ENCODE measurements at places on chromosomes 6 and 20.

DNA sequence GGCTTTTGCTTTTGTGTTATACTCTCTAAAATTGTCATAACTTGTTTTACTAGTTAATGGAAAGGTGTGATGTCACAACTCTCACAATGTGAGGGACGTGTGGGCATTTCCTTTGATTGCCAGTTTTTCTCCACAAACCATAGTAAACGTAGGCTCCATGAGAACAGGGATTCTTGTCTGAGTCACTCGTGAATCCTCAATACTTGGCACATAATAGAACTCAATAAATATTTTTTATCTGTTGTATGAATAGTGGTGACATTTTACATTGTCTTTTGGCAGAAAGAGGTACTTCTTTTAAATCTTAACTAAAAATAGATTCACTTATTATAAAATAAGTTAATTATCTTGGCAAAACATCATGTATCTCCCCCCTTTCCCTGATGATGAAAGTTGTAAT is 69.0 kb upstream of the CNKSR3 start:
- H3K4me3 ChIP-seq: no peak overlapping the region
- DNase-seq: no peak
- no peaks in the 10 kb centered on the region for H3K27me3 ChIP-seq
- H3K4me1 ChIP-seq: no peaks in the 10 kb centered on the region
- no peaks in the 10 kb centered on the region for H3K36me3 ChIP-seq

DNA sequence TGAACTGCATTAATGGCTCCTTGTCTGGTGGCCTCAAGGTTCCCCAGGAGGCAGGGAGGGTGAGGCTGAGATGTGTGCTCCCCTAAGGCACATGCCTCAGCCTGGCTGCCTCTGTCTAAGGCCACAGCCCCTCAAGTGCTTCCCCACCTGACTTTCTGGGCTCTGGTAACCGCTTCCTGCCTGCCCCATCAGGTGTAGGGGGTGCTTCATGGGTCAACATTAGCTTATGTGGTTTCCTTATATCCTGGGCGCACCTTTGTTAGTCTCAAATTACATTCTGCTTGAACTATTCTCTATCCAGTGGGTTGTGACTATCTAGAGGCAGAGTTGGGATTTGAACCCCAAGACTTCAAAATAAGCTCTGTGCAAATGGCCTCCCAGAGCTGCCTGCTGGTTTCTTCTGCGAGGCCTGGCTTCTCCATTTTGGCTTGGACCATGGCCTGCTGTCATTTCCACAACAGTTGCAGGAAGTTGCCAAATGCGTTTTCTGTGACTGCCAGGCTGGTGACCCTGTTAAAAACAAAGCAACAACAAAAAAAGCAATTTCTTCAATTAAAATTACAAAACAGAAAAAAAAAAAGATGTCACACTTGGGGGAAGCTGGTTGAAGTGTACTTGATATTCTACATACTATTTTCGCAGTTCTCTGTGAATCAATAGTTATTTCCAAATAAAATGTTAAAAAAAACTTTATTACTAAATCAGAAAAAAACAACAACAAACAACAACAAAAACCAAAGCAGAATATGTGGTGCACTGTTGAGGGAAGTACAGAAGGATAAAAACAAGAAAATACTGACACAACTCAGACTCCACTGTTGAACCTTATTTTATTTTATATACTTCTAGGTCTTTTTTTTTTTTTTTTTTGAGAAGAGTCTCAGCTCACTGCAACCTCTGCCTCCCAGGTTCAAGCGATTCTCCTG is 20.0 kb upstream of the ZNFX1 start:
- no peak for DNase-seq
- no peak overlapping the region for H3K27ac ChIP-seq
- H3K4me1 ChIP-seq: no peaks in the 10 kb centered on the region
- H3K4me3 ChIP-seq: no peak overlapping the region

GRCh38 chr6:21595285-21596144 is 2.0 kb downstream of the SOX4 start:
- no peak for DNase-seq
- H3K4me3 ChIP-seq: peak overlapping the region; percentile 54
- peaks cover 18% of the 10 kb centered on the region for H3K4me1 ChIP-seq
- H3K27me3 ChIP-seq: peaks cover 10% of the 10 kb centered on the region
- no peaks in the 10 kb centered on the region for H3K36me3 ChIP-seq

- H3K4me1 ChIP-seq: no peaks in the 10 kb centered on the region
- no peak overlapping the region for H3K4me3 ChIP-seq
- no peaks in the 10 kb centered on the region for H3K36me3 ChIP-seq
- H3K27ac ChIP-seq: no peak overlapping the region
- H3K27me3 ChIP-seq: no peaks in the 10 kb centered on the region
Measured at GRCh38 chr6:5338177-5338960, 77.1 kb downstream of the FARS2 start.

DNA sequence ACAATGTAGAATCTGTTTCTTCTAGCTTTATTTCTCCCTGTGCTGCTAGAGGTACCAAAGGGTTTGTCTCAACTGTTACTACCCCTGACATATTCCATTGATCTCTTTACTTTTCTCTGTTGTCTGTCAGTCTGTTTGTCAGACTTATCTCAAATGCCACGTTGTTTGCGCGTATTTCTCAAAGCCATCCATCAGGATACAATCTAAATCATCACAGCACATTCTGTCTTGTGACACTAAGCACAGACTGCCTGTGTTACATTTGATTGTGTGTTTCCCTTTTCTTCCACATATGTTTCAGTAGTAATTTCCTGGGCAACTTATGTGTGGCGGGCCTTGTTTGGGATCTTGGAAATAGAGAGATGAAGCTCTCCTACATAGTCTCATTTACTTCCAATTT is 30.2 kb upstream of the SERINC3 start:
- H3K36me3 ChIP-seq: no peaks in the 10 kb centered on the region
- no peak overlapping the region for H3K27ac ChIP-seq
- H3K4me1 ChIP-seq: no peaks in the 10 kb centered on the region
- no peak overlapping the region for H3K4me3 ChIP-seq
- DNase-seq: no peak
- no peaks in the 10 kb centered on the region for H3K27me3 ChIP-seq

DNA sequence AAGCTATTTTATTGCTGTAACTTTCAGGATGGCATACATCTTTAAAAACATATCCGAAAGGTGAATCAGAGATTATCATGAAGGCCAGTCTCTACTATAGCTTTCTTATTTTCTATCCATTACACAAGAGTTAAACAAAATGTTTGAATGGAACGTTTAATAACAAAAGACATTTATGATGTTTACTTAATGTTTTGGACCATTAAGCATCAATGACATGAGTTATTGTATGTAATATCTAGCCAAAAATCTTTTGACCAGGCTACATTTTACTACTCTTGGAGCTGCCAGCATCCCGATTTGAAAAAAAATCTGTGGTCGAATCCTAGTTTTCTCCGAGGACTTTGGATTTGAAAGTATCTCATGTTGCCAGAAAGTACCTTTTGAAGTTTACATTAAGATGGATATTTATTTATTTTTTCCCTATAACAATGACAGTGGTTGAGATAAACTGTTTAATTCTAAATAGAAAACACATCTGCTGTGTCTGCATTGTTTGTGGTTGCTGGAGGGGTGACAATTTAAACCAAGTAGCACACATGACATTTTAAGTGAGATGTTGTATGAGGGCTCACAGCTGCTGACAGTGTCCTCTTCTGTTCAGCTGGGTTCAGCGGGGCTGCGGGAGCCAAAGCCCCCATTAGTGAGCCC is 293.7 kb upstream of the TCF21 start:
- no peak for DNase-seq
- no peak overlapping the region for H3K4me3 ChIP-seq
- no peaks in the 10 kb centered on the region for H3K4me1 ChIP-seq
- no peak overlapping the region for H3K27ac ChIP-seq

DNA sequence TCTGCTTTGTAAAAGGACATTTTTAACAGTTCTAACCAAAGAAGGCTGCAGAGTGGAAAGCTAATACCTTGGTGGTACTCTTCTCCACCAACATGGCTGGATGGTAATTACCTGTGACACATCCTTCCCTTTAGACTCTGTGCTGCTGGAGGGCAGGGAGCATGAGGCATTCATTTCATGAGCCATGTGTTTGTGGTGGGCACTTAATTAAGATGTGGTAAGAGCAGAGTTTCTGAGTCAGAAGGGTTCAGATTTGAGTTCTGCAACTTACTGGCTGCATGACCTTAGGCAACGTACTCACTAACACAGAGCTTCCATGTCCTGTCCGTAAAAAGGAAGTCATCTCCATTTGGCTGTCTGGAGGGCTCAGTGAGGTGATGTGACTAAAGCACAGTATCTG is 9.1 kb upstream of the ZNF133 start:
- no peak overlapping the region for H3K4me3 ChIP-seq
- H3K4me1 ChIP-seq: no peaks in the 10 kb centered on the region
- H3K27ac ChIP-seq: no peak overlapping the region
- peaks cover 10% of the 10 kb centered on the region for H3K27me3 ChIP-seq

DNA sequence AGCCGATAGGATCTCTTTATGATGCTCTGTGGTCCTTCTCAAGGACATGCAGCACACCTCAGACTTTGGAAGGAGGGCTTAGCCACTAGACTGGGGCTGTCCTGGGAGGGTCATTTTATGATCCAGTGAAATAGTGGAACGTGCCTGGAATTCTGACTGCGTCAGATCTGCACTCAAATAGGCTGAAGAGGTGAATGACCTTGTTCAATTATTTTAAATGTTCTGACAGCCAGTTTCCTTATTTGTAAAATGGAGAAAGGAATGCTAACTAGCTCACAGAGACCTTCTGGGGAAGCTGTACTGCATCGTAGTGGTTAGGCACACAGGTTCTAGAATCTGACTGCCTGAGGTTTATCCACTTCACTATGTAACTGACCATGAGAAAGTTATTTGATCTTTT is 587.5 kb downstream of the MAFB start:
- no peak overlapping the region for H3K27ac ChIP-seq
- no peaks in the 10 kb centered on the region for H3K27me3 ChIP-seq
- no peaks in the 10 kb centered on the region for H3K36me3 ChIP-seq
- no peaks in the 10 kb centered on the region for H3K4me1 ChIP-seq

DNA sequence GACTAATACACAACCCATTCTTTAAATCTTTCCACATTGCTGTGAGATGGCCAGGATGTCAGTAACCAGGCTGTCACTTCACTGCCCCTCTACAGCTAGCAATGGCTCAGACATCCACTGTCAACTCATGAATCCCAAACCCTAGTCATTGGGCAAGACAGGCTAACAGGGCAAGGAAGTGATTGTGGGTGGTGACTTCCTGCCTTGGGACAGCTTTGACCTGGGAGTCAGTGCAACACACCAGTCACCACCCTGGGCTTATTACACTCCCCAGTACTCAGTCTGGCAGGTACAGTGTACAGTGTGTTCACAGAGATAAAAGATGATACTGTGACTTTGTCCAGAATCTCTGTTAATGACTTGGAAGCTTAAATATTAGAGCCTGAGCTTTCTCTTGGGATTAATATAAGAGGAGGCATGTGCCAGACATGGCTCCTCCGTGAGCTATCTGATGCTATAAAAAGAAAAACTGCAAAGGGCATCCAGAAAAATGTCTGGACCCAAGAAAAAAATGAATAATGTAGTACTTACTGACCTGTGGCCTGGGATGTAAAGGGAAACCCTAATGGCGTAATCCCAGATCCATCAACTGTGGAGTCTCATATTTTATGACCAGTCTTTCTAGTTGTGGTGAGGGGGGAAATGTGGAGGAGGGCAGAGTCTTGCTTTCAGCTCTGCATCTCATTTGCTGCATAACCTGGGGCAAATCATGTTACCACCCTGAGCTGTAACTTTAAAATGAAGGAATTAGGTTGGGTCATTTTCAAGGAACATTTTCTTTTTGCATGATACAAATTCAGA is 244.4 kb downstream of the SLC24A3 start:
- H3K27me3 ChIP-seq: no peaks in the 10 kb centered on the region
- H3K4me1 ChIP-seq: no peaks in the 10 kb centered on the region
- no peak overlapping the region for H3K4me3 ChIP-seq
- no peak overlapping the region for H3K27ac ChIP-seq
- no peak for DNase-seq

GRCh38 chr6:112253498-112253840 is 898 bp downstream of the LAMA4 start:
- no peak for DNase-seq
- no peaks in the 10 kb centered on the region for H3K27me3 ChIP-seq
- no peaks in the 10 kb centered on the region for H3K4me1 ChIP-seq
- H3K4me3 ChIP-seq: peak overlapping the region; percentile 43
- H3K27ac ChIP-seq: no peak overlapping the region

DNA sequence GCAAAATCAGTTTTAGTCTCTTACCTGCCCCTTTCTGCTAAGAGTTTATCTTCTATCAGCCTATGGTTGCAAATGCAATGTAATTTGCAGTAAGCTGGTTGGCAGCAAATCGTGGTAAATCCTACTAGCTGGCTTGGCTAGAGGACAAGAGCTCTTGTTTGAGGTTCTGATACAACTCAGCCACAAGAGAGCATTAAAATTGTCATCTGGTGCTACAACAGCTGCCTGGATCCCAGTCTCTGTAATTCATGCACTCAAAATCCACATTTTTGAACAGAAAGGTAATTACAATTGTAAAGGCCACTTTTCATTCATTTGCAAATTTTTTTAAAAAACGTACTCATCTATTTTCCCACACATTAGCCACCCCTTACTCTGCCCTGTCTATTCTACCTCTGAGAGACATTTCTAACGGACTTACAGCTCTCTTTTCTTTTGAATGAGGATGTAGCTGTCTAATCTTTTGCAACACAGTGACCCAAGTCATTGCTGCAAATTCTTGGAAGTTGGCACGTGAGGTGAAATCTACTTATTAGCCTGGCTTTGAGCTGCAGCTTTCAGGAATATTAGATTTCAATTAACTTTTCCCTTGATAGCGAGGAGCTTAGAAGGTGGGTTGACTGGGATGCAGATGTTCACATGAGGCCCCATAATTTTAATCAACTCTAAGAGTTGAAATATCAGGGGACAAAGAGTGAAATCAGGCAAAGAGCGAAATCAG is 54.0 kb upstream of the FAM184A start:
- no peaks in the 10 kb centered on the region for H3K36me3 ChIP-seq
- no peak for DNase-seq
- peaks cover 4% of the 10 kb centered on the region for H3K4me1 ChIP-seq
- no peaks in the 10 kb centered on the region for H3K27me3 ChIP-seq
- no peak overlapping the region for H3K4me3 ChIP-seq
- no peak overlapping the region for H3K27ac ChIP-seq

- peak overlapping the region; percentile 41 for H3K27ac ChIP-seq
- no peak overlapping the region for H3K4me3 ChIP-seq
- H3K36me3 ChIP-seq: peaks cover 29% of the 10 kb centered on the region
- H3K27me3 ChIP-seq: no peaks in the 10 kb centered on the region
- peaks cover 11% of the 10 kb centered on the region for H3K4me1 ChIP-seq
Measured at GRCh38 chr20:1364106-1364505, 28.7 kb downstream of the FKBP1A start.

GRCh38 chr6:148225871-148226270 is 116.8 kb upstream of the SASH1 start:
- no peak overlapping the region for H3K27ac ChIP-seq
- H3K4me3 ChIP-seq: no peak overlapping the region
- no peaks in the 10 kb centered on the region for H3K4me1 ChIP-seq

DNA sequence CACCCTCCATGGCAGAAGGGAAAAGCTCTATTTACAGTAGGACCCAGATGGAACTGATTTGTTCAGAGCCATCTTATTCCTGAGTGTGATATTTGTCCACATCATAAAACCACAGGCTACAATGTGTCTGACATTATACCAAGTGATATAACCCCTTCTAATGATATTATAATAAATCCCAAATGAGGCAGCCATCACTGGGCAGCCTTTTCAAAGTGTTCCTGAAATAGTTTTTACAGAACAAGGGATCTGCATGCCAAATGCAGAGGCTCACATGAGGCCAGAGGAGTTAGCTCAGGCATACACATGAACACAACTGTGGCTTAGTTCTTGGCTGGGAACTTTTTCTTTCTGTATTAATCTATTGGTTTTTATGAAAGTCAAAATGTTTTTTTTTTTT is 207.7 kb downstream of the MAFB start:
- H3K27me3 ChIP-seq: no peaks in the 10 kb centered on the region
- H3K4me3 ChIP-seq: no peak overlapping the region
- DNase-seq: no peak
- no peaks in the 10 kb centered on the region for H3K4me1 ChIP-seq
- no peak overlapping the region for H3K27ac ChIP-seq

Data from naive thymus-derived CD4-positive, alpha-beta T cell (primary cell).